ENCODE measurements at places on chromosomes 5 and 9.

DNA sequence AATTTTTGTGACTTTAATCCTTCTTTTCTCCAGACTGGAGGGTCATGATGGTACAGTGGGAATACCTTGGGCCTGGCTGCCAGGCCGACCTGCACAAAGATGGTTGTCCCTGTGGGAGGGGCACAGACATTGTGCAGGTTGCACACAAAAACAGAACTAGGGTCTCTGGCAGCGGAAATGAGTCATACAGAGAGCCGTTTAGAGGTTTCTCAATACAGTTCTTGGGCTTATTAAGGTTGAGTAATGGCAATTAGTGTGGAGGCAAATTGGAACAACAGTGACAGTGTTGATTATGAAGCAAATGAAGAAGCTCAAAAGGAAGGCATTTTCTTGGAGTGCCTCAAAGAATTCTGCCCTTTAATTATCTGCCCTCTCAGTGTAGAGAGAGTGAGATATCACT is 173.6 kb downstream of the TENT4A start:
- DNase-seq, result no peak

GRCh38 chr9:126490871-126491567 is 122.7 kb upstream of the LMX1B start:
- no peak for DNase-seq

GRCh38 chr5:6832994-6833393 is 119.8 kb downstream of the TENT4A start:
- no peak for DNase-seq

GRCh38 chr5:63960646-63961045 is 1.6 kb downstream of the HTR1A start:
- DNase-seq, result no peak

GRCh38 chr9:114482593-114482992 is 22.7 kb downstream of the WHRN start:
- no peak for DNase-seq

DNA sequence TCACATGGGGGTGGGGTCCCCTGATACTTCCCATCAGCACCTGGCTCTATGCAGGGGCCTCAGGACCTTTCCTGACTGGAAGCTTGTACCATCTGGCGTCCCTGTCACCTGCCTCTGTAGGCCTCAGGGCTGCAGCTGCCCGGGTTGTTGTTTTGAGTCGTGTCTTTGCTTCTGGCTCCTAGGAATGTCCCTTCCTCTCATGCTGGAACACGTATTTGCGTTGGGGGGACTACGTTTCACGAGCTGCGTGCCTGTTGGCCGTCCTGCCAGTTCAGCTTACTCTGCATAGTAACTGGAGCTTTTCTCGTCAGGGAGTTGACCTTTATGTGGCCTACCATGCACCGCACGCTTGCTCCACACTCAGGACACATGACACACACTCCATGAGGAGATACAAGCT is 54.9 kb upstream of the IRX4 start:
- no peak for DNase-seq

DNA sequence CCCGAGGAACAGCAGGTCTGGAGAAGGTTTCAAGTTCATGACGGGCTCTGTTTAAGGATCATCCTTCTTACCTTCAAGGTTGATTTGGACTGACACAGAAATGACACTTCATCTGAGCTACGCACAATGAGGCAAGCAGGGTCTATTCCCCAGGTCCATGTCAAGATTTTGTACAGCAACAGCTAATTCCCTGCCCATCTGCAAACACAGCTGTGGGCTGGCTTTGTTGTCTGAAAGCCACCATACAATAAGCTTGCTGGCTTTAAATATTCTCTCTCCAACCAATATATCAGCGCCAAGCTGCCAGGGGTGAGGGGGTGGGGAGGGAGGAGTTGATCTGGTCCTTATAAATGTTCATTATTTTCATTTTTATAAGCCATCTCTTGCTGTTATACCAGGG is 92.0 kb downstream of the OTULIN start:
- no peak for DNase-seq

DNA sequence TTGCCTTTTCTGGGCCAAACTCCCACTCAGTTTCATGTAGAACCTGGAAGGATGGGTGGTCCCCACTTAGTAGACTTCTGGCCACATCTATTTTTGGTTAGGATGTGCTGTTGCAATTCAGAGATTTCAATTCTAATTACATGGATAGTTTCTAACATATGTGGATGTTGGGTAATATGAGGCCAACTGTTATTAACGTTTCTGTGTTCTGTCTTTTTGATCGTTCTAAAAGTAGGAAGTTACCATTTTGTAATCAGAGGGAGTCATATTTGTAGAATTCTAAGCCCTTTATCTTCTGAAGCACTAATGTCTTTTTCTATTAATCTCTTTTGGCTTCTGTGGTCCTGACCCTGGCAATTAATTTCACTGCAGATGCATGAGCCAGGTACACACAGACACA is 141.6 kb upstream of the SPEF2 start:
- no peak for DNase-seq

- DNase-seq, result no peak
Observed at GRCh38 chr5:91101600-91102379, 281.3 kb downstream of the ARRDC3 start.

DNA sequence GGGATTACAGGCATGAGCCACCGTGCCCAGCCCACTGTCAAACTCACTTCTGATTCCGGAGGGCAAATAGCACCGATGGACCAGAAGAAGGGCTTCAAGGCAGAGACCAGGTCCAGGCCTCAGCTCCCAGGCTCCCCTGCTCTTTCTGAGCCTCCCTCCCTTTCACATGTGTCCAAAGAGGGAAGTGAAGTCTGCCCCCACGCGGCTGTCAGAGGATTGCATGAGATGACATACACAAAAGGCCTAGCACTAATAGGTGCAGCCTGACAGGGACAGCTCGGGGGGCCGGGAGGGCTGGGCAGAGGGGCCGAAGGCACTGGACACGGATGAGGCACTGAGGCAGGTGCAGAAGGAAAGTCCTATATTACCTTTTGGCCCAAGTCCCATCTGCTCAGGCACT is 16.1 kb downstream of the FBP1 start:
- no peak for DNase-seq
